ENCODE measurements at places on chromosomes 16 and 17. TPM values are rescaled to one million over a fixed set of nuclear protein-coding genes. Genes with fewer than 3 reads are reported as not detected.

The SEZ6L2 gene
- total RNA-seq = 0.25 TPM

DNA sequence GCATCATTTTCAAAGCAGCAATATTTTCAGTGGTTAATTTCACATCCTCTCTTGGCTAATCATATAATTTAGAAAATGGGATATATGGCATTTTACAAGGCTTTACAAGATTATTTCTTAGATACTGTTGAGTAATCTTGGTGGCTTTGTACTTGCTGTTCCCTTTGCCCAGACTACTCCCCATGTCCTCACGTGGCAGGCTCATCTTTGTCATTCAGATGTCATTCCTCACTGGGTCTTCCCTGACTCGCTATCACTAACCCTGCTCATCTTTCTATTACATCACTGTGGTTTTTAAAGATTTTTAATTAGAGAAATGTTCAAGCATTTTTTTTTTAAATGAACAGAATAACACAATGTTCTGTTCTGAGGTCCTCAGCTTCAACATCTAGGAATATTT, 240.0 kb upstream of the IRX5 start:
- DNase-seq = no peak
- no peaks in the 10 kb centered on the region for H3K4me1 ChIP-seq
- H3K4me3 ChIP-seq = no peak overlapping the region
- H3K36me3 ChIP-seq = no peaks in the 10 kb centered on the region
- no peak overlapping the region for H3K27ac ChIP-seq
- no peaks in the 10 kb centered on the region for H3K27me3 ChIP-seq

DNA sequence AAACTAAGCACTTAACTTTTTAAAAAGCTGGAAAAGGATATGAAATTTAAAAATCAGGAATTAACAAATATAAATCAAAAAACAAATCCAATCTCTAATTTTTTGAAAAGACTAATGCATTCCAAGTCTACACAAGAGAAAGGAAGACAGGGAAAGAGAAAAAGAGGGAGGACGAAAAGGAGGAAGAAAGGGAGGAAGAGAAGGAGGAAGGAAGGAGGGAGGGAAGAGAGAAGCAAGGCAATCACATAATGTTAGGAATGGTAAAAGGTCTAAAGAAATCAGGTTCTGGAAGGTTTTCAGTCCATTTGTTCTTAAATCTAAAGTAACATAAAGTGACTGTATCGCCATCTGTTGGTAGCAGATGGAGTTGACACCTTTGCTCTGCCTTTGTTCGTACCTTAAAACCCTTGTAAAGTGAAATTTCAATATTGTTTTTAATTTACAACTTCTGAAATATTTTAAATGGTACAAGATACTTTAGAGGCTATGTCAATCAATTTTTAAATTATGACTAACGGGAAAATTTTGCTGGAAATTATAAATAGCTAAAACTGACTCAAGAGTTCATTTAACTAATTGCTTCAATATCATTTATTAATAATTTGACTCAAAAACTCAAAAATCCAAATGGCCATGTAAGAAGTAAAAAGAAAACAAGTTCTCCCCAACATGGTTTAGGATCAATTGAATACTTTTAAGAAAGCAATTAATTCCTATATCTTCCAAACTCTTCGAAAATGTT, 20.4 kb upstream of the CDYL2 start:
- H3K4me3 ChIP-seq = no peak overlapping the region
- DNase-seq = no peak
- H3K27ac ChIP-seq = no peak overlapping the region

DNA sequence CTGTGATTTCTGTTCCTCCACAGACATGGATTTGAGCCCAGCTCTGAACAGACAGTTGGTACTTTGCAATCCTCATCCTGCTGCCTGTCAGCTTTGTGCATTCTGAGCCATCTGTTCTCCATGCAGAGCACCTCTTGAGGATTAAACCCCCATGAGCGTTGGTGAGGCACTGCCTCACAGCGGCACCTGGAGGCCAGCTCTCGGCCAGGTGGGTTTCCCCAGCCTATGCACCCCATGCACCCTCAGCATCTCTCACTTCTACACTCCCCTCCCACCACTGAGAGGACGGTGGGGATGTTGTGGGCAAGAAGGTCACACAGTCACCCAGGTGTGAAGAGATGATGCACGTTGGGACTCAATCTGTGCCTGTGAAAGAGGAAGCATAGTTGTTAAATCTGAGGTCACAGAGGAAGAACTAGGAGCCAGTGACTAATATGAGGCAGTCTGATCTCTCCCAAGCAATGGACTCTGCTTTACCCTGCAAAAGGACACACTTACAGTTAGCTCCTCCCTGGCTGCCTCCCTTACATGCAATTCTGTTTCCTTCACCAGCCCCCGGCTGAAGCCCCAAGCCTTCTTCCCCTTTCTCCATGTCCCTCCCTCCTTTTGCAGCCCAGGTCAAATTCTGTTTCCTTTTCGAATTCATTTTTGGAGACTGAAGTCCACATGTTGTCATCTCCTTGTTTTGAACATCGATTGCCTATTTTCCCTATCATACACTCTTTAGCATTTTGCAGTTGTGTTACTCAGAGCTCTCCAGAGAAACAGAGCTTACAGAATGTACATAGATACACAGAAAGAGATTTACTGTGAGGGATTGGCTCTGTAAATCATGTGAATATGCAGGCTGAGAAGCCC, 58.5 kb downstream of the HS3ST3B1 start:
- DNase-seq = no peak
- H3K27me3 ChIP-seq = no peaks in the 10 kb centered on the region
- H3K27ac ChIP-seq = peak overlapping the region; percentile 31
- peaks cover 12% of the 10 kb centered on the region for H3K4me1 ChIP-seq

GRCh38 chr17:45681706-45682105, 102.4 kb upstream of the CRHR1 start:
- H3K27ac ChIP-seq = no peak overlapping the region
- no peaks in the 10 kb centered on the region for H3K4me1 ChIP-seq
- DNase-seq = no peak
- no peaks in the 10 kb centered on the region for H3K27me3 ChIP-seq

The LITAFD gene
- total RNA-seq = not detected

DNA sequence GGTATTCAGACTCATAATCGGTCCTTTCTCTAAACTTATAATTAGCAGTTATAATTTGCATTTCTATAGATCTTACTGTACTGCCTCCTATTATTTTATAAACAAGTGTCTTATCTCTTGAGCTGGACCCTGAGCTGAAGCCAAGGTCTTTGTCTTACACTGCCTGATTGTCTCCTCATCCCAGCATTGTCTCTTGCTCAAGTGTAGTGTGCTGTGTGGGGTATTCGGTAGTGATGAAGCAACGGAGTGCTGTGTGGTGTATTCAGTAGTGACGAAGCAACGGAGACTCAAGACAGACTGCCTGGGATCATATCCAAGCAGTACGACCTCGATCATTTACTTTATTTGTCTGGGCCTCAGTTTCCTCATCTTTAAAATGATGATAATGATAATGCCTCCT, 69.3 kb downstream of the COX10 start:
- no peaks in the 10 kb centered on the region for H3K36me3 ChIP-seq
- peaks cover 3% of the 10 kb centered on the region for H3K4me1 ChIP-seq
- H3K27me3 ChIP-seq = no peaks in the 10 kb centered on the region
- no peak overlapping the region for H3K27ac ChIP-seq
- H3K4me3 ChIP-seq = no peak overlapping the region

DNA sequence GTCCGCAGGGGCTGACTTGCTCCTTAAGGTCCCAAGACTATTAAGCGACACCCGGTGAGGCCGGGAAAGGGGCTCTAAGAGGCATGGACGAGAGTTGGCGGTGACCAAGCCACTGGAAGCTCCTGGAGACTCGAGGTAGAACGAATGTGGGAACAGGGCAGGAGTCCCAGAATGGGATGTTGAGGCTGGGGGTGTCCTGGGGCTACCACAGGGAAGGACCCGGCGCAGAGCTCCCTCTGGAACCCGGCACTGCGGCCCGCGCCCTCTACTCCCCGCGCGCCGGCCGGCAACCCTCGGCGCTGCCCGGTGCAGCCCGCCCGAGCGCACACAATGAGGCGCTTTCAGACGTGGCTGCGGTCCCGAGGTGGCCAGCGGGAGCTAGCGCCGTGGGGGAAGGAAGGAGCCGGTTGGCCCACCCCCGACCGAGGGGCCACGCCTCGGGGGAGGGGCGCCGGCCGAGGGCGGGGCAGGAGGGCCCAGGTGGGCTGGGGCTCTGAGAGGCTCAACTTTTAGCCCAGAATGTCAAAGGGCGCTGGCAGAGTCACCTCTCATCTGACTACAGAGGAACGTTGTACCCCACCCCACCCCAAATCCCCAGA, at the start of gene CHST6:
CHST6 (minus strand) TSS at position 366 of the 599 bp plus-strand sequence. CDS start 15,613 bp downstream, outside the sequence.
- peaks cover 2% of the 10 kb centered on the region for H3K4me1 ChIP-seq
- no peak for DNase-seq

DNA sequence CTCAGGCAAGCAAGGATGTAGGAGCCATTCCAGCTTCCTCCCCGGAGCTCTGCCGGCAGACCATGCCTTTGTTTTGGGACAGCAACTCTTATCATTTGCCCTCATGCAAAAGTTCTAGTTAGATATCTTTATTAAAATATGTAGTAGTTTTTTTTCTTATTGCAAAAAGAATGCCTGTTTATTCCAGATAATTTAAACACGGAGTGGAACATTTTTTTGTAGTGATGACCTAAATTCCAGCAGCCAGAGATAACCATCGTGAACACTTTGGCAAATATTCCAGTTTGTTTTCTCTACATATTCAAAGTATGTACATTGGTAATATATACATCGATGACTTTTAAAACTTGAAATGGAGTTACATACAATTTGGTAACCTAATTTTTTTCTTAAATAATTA, 54.8 kb downstream of the CRISPLD2 start:
- no peak overlapping the region for H3K4me3 ChIP-seq
- H3K27ac ChIP-seq = no peak overlapping the region
- no peak for DNase-seq
- peaks cover 2% of the 10 kb centered on the region for H3K36me3 ChIP-seq

DNA sequence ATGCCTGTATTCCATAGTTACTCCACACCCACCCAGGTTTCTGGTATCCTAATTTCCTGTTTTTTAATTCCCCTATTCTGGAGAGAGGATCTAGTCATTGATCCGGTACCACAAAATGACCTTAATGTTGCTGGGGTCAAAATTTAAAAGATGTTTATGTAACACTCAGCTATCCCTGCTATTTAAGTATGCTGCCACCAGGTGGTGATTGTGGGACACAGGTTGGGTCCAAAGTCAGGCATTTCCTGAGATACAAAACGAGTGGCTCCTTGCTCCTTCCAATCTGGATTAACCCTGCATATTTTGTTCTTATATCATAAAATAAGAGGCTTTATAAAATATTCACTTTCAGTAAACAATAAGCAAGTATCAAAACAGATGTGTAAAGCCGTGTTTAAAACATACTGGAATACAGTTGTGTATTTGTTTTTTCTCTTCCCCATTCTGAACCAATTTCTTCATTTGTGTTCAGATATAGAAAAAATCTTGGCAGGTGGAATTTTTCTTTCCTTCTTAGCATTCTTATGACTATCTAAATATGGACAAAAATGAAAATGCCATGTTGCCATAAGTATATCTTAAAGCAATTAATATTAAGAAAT, 16.3 kb downstream of the HS3ST4 start:
- no peaks in the 10 kb centered on the region for H3K27me3 ChIP-seq
- no peaks in the 10 kb centered on the region for H3K4me1 ChIP-seq
- no peak for DNase-seq
- H3K36me3 ChIP-seq = no peaks in the 10 kb centered on the region
- H3K4me3 ChIP-seq = no peak overlapping the region
- H3K27ac ChIP-seq = no peak overlapping the region

The RNF157 gene
- total RNA-seq = 0.42 TPM

DNA sequence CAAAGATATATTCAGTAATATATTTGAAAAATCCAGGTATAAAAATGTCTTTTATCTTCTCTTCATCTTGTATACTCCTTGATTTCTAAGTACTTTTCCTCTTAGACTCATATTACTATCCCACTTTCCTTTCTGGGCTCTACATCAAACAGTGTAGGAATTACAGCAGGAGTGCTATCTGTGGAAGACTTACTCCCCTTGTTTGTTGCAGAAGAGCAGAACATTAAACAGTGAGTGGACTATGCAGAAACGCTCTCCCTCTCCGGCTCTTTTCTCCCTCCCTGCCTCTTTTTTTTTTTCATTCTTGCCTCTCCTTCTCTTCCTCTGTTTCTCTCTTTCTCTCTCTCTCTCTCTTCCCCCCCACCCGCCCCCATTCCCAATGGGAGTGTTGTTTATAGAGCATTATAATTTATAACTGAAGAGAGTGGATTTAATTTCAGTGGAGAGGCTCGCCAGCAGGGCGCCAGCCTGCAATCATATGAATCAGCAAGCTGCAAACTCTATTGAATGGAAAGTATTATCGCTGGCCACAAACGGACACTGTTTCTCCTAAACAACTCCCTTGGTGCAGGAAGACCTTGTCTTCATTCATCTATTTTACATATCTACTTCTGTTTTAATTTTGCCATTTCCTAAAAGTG, 242.3 kb upstream of the TBX2 start:
- no peak overlapping the region for H3K27ac ChIP-seq
- no peaks in the 10 kb centered on the region for H3K4me1 ChIP-seq
- no peaks in the 10 kb centered on the region for H3K36me3 ChIP-seq
- peak overlapping the region; percentile 19 for H3K4me3 ChIP-seq
- no peak for DNase-seq

GRCh38 chr17:66777689-66778225, 57.2 kb upstream of the CACNG5 start:
- H3K36me3 ChIP-seq = peaks cover 14% of the 10 kb centered on the region
- no peaks in the 10 kb centered on the region for H3K27me3 ChIP-seq
- no peak overlapping the region for H3K27ac ChIP-seq
- DNase-seq = no peak
- H3K4me1 ChIP-seq = no peaks in the 10 kb centered on the region

DNA sequence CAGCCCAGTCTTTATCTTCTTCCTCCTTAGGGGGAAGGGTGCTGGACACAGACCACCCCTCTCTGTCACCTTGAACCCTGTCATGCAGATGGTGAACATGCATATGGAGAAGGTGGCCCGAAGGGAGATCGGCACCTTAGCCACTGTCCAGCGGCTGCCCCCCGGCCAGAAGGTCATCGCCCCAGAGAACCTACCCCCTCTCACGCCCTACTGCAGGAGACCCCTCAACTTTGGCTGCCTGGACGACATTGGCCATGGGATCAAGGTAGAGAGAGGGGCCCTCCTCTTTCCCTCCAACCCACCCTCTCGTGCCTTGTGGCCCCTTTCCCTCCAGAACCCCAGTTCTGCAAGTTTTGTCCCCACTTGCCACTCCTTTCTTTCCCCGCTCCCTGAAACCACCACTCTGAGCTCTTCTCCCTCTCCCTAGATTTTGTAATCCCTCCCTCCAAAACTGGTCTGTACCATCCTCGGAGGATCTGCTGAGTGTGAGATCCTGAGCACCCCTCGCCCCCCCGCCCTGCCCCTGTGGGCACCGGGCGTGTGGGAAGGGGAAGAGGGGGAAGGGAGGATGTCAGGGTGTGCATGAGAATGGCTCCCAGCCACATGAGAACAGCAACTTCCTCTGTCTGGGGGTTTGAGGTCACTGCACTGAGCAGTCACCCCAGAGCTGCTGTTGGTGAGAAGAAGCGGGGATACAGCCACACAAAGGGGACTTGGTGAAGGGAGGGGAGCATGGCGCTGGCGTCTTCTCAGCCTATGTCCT, 7.3 kb downstream of the ABI3 start:
- H3K36me3 ChIP-seq = no peaks in the 10 kb centered on the region
- H3K27ac ChIP-seq = peak overlapping the region; percentile 41
- no peak overlapping the region for H3K4me3 ChIP-seq
- no peaks in the 10 kb centered on the region for H3K27me3 ChIP-seq
- DNase-seq = no peak
